ENCODE measurements at places on chromosomes 7 and 10. TPM values are rescaled to one million over a fixed set of nuclear protein-coding genes. Genes with fewer than 3 reads are reported as not detected.
A peak's percentile ranks its signal among the peaks of the same experiment; 100 is the strongest.

- no peak for DNase-seq
These were observed 120.8 kb upstream of the GAD2 start for GRCh38 chr10:26095781-26096180.

DNA sequence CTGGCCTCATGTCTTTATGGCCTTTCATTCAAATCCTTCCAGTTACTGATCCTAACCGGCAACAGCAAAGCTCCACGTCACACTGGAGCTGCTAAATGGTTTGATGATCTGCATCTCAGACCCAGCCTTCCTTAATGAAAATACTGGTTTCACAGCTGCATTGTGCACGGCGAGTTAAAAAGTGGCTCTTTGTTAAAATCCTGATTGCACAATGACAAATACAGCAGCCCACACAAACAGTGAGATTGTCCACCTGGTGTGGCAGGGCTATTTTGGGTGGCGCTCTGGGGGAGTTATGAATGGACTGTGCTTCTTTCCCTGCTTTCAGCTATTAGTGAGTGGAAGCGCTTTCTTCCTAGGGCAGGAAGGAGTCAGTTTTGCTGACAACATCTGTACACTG lies 63.4 kb upstream of the C1QL3 start:
- no peak for DNase-seq

DNA sequence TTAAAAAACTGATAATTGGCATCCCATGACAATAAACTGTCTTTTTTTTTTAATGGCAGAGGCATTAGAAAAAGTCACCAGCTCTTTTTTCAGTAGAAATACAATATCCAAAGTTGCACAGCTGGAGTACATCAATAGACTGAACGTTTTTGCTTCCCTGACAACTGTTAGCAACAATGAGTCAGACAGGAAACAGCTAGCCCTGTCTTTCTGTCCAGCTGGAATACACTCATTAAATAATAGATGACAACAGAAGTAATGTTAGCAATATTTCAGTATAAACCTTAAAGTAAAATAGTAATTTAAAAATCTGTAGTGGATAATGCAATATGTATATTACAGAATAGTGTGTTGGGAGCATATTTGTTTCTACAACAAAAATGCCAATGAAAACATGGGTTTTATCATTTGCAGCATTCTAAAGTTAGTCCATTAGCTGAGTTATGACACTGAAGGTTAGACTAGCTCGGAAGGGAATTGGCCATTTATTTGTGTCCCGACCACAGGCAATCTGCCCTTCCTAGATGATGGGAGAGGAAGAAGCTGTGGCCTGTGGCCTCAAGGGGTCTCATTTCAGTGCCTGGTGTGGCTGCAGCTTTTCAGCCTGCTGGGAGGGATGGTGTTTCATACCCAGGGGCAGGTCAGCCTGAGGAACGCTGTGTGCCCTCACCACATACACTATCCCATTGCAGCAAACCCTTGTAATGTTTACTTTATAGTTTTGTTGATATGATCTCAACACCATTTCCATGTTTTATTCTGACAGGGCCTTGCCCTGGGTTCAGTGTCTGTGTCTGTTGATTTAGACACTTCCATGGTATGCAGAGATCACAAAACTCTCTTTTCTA lies 173.3 kb downstream of the SLC16A9 start:
- peak; percentile 72 for DNase-seq

GRCh38 chr7:805261-805660 lies 27.0 kb upstream of the SUN1 start:
- peak; percentile 43 for DNase-seq

GRCh38 chr7:124364283-124364682 lies 331.4 kb upstream of the TMEM229A start:
- no peak for DNase-seq

- DNase-seq, result peak; percentile 44
These were observed 7.6 kb downstream of the TMEM184A start for GRCh38 chr7:1548438-1548831.

GRCh38 chr10:126014309-126014708 lies 117.9 kb downstream of the FANK1 start:
- no peak for DNase-seq

- peak; percentile 77 for DNase-seq
These were observed 118.7 kb downstream of the MAD1L1 start for GRCh38 chr7:2114052-2114451.

DNA sequence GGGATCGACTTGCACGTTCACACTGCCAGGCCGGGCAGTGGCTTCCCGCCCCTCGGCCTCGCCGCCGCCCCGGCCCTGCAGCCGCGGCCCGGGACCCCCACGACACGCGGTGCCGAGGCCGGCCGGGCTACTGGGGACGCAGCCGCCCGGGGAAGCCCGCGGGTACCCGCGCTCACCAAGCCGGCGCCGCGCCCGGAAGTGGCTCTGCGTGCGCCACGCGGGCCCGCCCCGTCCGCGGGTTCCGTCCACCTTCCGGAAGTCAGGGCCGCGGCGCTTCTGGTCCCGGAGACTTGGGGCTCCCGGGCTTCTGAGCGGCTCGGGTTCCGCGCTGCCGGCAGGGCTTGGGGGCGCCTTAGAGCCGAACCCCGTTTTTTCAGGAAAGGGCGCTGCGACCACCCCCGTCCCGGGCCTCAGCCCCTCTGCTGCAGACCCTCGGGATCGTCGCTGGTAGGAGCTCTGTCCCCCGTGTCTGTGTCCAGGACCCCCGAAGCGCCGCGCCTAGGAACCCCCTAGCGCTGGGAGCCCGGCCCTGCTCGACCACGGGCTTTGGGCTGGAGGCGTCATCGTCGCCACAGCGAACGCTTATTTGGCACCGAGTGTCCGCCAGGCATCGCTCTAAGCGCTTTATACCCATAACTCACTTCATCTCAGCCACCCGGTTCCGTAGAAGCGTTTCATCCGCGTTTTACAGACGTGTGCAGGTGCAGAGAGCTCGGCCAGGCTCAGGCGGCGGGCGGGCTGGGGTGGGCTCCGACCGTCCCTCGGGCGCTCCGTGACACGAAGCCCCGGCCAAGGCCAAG lies at the start of gene PSMG3:
TSS of gene PSMG3 (minus strand) at position 200 of the 800 bp plus-strand sequence. CDS start 693 bp downstream, outside the sequence.
- peak; percentile 92 for DNase-seq

DNA sequence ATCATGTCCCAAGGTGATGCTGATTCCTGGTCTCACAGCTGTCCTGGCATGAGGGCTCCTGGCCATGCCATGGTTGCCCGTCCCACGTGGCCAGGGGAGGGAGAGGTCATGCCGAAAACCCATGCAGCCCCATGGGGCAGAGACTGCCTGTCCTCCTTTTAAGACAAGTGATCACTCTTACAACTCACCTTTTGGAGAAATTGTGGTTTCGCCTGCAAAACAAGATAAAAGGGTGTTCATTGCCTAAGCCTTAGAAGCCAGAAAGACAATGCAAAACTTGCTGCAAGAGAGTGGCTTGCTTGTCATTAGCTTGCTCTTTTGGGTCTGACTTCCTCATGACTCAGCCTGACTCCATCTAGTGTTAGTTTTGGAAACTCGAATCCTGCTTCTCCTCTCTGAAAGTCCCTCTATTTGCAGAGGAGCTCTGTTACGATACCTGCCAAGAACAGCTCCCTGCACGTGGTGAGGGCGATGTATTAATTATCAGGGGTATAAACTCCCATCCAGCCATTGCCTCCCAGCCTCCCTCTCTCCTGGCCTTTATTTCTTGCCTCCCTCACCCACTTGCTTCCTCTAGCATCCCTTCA lies 26.7 kb downstream of the TMEM273 start:
- peak; percentile 32 for DNase-seq

ODAD2 gene
- total RNA-seq, result 0.60 TPM

DNAJC12 gene
- 6.3 TPM for total RNA-seq

CTNNA3 gene
- total RNA-seq, result not detected

ST8SIA6 gene
- 0.87 TPM for total RNA-seq

CLEC2L gene
- total RNA-seq, result not detected

NXPH1 gene
- total RNA-seq, result not detected

TWIST1 gene
- 0.44 TPM for total RNA-seq

GTF2IRD1 gene
- 4.6 TPM for total RNA-seq

TCERG1L gene
- total RNA-seq, result not detected

Data from lung microvascular endothelial cell (primary cell).